ENCODE measurements at places on chromosomes 4 and X. TPM values are rescaled to one million over a fixed set of nuclear protein-coding genes. Genes with fewer than 3 reads are reported as not detected.

DNA sequence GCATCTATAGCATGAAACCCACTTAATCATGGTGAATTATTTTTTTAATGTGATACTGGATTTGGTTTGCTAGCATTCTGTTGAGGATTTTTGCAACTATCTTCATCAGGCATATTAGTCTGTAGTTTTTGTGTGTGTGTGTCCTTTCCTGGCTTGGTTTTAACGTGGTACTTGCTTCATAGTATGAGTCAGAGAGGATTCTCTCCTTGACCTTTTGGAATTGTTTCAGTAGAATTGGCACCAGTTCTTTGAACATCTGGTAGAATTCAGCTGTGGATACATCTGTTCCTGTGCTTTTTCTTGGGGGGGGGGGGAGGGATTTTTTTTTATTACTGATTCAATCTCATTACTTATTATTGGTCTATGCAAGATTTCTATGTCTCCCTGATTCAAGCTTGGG lies 232.0 kb upstream of the KLF8 start:
- DNase-seq: no peak

DNA sequence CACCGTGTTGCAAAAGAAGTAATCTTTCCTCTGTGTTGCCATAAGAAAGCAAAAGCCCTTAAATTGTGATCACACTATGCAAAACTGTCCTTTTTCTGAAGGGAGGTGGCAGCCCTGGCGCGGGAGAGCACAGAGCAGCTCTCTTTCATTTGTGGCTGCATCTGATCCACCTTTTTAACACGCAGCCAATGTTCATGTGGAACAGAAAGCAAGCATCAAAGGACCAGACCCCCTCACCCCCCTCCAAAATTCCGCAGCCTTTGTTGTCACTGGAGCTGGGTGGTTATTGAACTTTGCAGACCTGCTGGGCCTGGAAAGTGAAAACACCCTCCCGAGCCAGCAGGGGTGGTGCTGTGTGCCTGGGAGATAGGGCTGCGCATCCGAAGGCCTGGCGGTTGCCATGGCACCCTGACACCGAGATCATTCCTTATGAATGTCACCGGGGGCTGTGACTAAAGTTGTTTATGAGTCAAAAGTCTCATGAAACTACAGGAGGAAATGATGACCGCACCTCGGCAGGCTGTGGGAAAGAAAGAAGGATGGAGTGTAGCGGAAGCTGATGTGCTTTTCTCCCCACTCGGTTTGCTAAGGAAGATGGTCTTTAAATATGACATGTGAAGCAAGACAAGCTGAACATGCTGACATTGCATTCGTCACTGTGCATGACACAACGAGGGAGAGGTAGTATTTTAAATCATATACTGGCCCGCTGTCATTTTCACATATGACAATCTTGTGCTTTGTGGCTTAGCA lies 367.4 kb downstream of the UNC5C start:
- no peak for DNase-seq

NSD2 gene
- 45.4 TPM for total RNA-seq

ZNF674 gene
- 4.6 TPM for total RNA-seq

- no peak for DNase-seq
These were observed 11.2 kb downstream of the MEPE start for GRCh38 chr4:87843936-87844335.

IL1RAPL1 gene
- total RNA-seq: not detected

SFRP2 gene
- 313 TPM for total RNA-seq

STBD1 gene
- total RNA-seq: 37.4 TPM

GRCh38 chrX:129461801-129462456 lies 61.4 kb downstream of the SMARCA1 start:
- DNase-seq: no peak

- DNase-seq: no peak
These were observed 1365.8 kb upstream of the DIAPH2 start for GRCh38 chrX:95318882-95319281.

DNA sequence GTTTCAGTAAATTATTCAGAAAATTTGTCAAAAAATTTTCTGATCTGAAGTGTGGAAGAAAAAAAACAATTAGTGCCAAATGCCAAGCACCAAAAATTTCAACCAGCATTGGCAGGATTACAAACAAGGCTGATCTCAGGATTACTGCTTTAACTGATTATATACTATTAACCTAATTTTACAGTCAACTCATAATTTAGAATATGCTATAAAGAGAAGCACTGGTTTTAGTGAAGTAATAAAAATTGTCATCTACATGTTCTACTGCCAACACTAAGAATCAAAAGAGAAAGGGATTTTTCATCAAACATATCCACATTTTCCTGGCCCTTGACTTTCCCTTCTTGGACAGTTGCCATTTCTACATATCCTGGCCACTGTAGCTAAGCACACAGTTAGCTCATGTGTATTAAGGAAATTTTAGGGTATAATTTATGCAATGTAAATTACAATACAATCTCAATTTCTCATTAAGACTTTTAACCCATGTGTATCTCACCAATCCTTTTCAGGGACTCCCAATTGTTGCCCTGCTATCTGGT lies 33.8 kb downstream of the THOC2 start:
- no peak for DNase-seq

- DNase-seq: no peak
These were observed 95.3 kb upstream of the IL1RAPL1 start for GRCh38 chrX:28491941-28492340.

GRCh38 chr4:130808492-130808891 lies 1712.5 kb downstream of the C4orf33 start:
- DNase-seq: no peak

DNA sequence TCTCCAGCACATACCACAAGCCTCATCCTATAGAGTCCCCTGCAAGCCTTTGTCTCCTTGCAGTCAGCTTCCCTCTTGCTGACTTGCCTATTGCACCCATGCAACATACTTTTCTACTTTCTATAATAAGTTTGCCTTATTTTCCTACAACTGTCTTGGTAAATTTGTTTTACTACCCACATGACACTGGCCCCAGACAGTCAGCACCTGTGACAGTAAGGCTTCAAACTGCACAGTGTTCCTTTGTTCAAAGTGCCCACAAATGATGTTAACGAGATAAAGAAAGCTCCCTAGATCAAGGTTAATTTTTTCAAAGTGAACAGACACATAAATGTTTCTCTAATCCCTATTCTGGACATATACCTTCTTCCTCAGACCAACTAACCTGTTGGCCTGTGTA lies 529.1 kb upstream of the PCDH10 start:
- no peak for DNase-seq

DNA sequence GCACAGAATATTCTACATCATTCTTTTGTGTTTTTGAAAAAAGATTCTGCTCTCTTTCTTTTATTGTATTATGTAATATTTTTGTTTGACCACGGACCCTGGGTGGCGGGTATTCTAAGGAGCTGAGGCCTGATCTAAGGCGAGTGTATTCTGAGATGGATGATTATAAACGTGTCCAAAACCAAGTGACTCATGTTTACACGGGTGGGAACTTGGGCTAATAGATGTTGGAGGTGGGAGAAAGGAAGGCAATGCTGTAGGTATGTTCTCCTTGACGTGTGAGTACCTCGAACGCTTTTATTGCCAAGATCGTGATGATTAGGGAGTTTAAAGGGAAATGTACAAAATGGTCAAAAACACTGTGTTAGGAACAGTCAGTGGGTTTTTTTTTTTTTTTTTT lies 188.9 kb upstream of the FAT1 start:
- DNase-seq: no peak

GRCh38 chr4:6746721-6747293 lies 30.8 kb downstream of the BLOC1S4 start:
- DNase-seq: peak; percentile 79

DNA sequence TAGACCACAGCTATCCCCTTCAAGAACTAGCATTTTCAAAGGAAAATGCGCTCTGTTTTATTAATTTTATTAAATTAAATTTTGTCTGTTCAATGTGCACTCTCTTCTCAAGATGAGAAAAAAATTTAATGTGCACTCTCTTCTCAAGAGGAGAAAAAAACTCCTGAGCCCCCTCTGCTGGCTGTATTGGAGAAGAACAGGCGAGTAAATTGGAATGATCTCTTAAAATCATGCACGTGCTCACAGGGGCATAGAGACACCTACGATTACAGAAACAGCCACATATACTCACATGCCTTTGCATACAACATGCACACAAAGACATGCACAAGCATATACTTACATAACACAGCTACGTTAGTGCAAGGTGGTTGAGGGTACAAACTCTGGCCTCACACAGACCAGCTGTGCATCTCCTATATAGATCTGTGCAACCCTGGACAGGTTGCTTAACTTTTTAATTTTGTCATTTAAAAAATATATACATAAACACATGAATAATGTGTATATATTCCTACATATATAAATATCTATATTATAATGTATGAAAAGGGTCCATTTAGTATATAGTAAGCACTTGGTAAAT lies 176.2 kb upstream of the CXorf66 start:
- DNase-seq: no peak

ING2 gene
- 9.2 TPM for total RNA-seq

SULT1B1 gene
- total RNA-seq: 2.2 TPM

FGD1 gene
- total RNA-seq: 7.6 TPM

ITM2A gene
- total RNA-seq: 129 TPM

All from posterior vena cava (tissue), 2 donors.